ENCODE measurements at places on chromosomes 13 and 19. TPM values are rescaled to one million over a fixed set of nuclear protein-coding genes. Genes with fewer than 3 reads are reported as not detected.

DNA sequence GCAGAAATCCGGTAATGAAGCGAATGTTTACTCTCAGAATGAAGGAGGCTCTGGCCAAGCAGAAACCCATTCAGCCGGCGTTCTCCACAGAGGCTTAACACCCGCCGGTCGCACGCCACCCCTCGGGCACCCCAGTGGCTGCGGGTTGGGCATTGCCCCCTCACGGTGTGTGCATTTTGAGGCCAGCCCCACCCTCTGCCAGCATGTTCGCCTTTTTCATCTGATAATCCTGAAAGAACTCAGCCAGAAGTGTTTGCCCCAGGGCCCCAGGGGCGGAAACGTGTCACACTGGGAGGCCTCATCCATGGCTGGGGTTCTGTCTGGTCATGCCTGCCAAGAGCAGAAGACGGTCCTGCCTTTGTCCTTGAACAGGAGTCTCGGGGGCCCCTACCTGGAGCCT lies 34.2 kb downstream of the COMP start:
- H3K36me3 ChIP-seq = peaks cover 37% of the 10 kb centered on the region
- no peak for DNase-seq
- no peak overlapping the region for H3K27ac ChIP-seq

GRCh38 chr13:20197361-20197834 lies 4.7 kb upstream of the GJB2 start:
- no peaks in the 10 kb centered on the region for H3K36me3 ChIP-seq
- DNase-seq = peak; percentile 19
- peaks cover 32% of the 10 kb centered on the region for H3K4me1 ChIP-seq
- H3K4me3 ChIP-seq = no peak overlapping the region

- H3K4me3 ChIP-seq = no peak overlapping the region
- H3K27me3 ChIP-seq = no peaks in the 10 kb centered on the region
- H3K27ac ChIP-seq = no peak overlapping the region
- no peak for DNase-seq
- no peaks in the 10 kb centered on the region for H3K36me3 ChIP-seq
Measured at GRCh38 chr13:38804536-38804935, 117.7 kb downstream of the FREM2 start.

DNA sequence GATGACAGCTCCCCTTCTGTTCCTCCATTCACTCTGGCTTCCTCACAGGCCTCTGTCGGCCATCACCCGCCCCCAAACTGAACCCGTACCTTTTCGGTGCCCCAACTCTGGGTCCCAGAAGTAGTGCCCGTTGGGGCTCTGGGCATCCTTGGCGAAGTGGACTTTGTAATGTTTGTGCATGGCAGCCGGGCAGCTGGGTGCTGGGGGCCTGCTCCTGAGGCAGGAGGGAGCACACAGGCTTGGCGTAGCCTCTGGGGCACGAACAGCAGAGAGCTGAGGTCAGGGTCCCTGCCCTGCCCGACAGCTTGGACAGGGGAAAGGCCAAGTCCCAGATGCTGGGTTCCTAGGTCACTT lies 834 bp downstream of the NKPD1 start:
- H3K36me3 ChIP-seq = no peaks in the 10 kb centered on the region
- DNase-seq = no peak
- H3K4me1 ChIP-seq = peaks cover 8% of the 10 kb centered on the region
- H3K27me3 ChIP-seq = peaks cover 10% of the 10 kb centered on the region
- H3K27ac ChIP-seq = no peak overlapping the region

KANK3 gene
- polyA plus RNA-seq = not detected

SPC24 gene
- polyA plus RNA-seq = 0.11 TPM

SERTAD3 gene
- polyA plus RNA-seq = 49.4 TPM

DNA sequence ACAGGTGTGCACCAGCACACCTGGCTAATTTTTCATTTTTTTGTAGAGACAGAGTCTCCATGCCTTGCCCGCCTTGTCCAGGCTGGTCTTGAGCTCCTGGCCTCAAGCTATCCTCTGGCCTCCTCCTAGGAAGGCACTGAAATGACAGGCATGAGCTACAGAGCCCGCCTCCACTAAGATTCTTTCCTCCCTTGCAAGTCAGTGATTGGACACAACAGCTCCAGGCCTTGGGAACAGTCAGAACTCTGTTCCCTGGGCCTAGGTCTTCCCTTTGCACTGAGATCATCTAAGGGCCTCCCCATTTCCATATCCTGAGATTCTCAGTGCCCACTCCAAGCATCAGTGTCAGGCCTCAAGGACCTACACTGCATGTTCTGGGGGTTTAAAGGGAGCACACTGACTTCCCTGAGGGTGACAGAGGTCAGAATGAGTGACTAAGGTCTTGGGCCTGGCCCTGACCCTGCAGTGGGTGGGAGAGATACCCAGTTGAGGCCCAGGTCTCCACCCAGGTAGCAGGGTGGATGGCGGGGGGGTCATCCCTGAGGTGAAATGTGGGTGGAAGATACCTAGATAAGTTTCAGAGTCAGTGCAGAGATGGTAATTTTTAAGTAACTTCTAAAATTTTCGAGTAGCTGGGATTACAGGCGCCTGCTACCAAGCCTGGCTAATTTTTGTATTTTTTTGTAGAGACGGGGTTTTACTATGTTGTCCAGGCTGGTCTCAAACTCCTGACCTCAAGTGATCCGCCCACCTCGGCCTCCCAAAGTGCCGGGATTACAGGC lies 17.3 kb upstream of the ERCC1 start:
- no peak for DNase-seq
- H3K4me1 ChIP-seq = peaks cover 44% of the 10 kb centered on the region
- no peak overlapping the region for H3K27ac ChIP-seq
- peaks cover 3% of the 10 kb centered on the region for H3K27me3 ChIP-seq

DNA sequence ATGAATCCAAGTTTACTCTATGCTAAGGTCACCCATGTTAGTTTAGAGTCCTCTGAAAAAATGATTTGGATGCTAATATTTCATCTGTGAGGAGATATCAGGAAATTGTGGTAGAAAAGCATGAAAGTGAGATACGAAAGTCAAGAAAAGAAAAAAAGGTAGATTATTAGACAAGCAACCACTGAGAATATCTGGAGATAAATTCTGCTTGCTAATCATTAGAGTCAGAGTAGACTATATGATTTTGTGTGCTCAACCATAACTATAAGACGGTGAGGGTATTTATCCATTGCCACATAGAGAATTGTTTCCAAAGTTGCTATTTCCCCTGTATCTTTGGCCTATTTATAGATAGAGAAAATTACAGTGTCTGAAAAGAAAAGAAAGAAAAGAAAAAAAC lies 706.7 kb downstream of the SLITRK5 start:
- no peak overlapping the region for H3K4me3 ChIP-seq
- DNase-seq = no peak
- H3K27me3 ChIP-seq = no peaks in the 10 kb centered on the region
- H3K4me1 ChIP-seq = no peaks in the 10 kb centered on the region
- H3K36me3 ChIP-seq = no peaks in the 10 kb centered on the region
- H3K27ac ChIP-seq = no peak overlapping the region

DNA sequence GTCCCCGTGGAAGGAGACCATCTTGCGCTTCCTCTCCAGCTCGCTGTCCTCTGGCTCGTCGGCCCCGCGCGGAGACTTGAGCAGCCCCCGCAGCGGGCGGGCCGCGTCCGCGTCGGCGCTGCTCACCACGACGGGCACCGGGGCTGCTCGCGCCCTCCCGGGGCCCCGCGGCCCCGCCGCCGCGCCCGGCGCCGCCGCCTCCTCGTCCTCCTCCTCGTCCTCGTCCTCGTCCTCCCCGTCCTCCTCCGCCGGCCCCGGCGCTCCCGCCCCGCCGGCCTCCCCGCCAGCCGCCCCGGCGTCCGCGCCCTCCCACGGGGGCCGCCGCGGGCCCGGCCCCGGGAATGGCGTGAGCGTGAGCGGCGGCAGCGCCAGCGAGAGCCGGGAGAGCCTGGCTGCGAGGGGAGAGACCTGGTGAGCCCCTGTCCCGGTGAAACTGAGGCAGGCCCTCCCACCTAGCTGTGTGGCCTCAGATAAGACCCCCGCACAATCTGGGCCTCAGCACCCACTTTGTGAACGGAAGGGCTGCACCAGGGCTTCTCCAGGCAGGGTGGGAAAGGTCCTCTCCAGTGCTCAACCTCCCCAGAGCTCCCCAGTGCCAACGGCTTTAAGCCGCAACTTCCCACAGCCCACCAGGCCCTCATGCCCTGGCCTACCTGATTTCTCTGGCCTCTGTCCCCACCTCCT lies 17.8 kb downstream of the LMTK3 start:
- no peak for DNase-seq
- no peaks in the 10 kb centered on the region for H3K36me3 ChIP-seq
- H3K4me1 ChIP-seq = peaks cover 36% of the 10 kb centered on the region
- H3K27me3 ChIP-seq = peaks cover 24% of the 10 kb centered on the region

GRCh38 chr13:40271931-40272775 lies 394.3 kb downstream of the FOXO1 start:
- H3K4me3 ChIP-seq = no peak overlapping the region
- no peaks in the 10 kb centered on the region for H3K36me3 ChIP-seq
- DNase-seq = no peak
- no peaks in the 10 kb centered on the region for H3K27me3 ChIP-seq

ZNF225 gene
- polyA plus RNA-seq = 1.1 TPM

GRCh38 chr13:102838273-102838672 lies 7.6 kb upstream of the ERCC5 start:
- DNase-seq = no peak
- H3K4me3 ChIP-seq = no peak overlapping the region
- no peaks in the 10 kb centered on the region for H3K4me1 ChIP-seq

- H3K27ac ChIP-seq = no peak overlapping the region
- no peaks in the 10 kb centered on the region for H3K27me3 ChIP-seq
Measured at GRCh38 chr13:94346261-94347019, 133.0 kb downstream of the DCT start.

DNA sequence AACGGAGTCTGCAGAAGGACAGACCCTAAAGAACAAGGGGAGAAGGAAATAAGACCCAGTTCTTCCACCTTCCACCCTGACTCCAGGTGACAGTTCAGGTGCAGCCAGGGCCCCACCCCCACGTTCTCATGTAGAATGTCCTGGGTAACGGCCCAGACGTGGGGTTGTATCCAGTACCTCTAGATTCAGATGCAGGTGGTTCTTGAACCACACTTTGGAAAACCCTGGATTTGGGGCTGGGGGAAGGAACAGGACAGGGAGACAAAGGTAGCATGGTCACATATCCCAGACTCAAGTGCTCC lies 2.2 kb downstream of the DMPK start:
- no peak for DNase-seq
- no peak overlapping the region for H3K4me3 ChIP-seq
- H3K27me3 ChIP-seq = peaks cover 49% of the 10 kb centered on the region
- H3K36me3 ChIP-seq = no peaks in the 10 kb centered on the region
- peaks cover 11% of the 10 kb centered on the region for H3K4me1 ChIP-seq

Data from CD14-positive monocyte (primary cell).